Mesothelial cell of epicardium (in vitro differentiated cells): ENCODE measurements at places on chromosomes 5 and 9.

DNA sequence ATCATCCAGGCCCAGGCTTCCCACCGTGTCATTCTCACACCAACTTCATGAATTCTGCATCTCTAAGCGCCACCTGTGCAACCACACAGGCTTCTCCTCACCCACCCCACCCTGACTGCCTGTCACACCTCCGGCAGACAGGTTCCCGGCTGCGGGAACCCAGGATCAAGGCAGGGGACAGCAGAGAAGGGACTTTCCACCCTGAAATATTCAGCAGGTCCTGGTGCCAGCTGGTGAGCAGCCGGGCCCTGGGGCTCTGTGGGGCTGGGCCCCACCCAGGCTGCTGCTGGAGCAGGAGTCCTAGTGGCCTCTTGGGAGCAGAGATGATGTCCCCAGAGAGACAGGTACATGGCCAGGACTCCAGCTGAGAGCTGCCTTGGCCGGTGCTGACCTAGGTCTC, 12.7 kb downstream of the ANXA6 start:
- DNase-seq: no peak

DNA sequence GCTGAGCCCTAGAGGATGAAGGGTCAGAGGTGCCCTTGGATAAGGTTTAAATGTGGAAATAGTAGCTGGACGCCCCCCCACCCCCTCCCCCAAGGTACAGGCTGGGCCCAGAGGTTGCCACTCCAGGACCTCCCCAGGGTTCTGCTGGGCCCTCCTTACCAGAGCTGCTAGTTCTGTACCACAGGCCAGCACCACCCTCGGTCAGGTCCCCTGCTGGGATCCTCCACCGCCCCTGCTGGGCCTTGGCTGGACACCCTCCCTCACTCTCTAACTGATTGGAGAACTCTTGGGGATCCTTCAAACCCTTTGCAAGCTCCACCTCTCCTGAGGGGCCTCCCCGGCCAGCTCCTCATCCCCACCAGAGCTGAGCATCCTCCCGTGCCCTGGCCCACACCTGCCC, 34.9 kb downstream of the PTGES start:
- DNase-seq: no peak

DNA sequence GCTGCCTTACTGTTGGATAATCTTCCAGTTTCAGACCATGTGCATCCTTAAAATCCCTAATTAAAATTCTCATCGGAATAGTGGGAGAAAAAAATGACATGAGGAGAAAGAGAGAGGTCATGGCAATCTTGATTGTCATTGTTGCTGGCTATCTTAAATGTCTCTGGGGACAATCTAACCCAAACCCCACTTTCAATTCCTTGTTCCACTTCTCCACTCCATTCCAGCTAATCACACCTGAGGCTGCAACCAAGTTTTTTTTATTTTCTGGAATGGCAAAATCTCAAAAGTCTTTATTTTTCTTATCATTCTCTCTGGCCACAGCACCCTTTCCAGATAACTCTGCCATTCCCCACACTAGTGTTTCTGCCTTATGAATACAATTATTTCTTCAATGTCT, 171.9 kb upstream of the RASA1 start:
- DNase-seq: no peak

GRCh38 chr5:64973215-64973614, 204.5 kb downstream of the CWC27 start:
- DNase-seq: no peak

GRCh38 chr9:35844628-35845270, 15.7 kb downstream of the TMEM8B start:
- DNase-seq: no peak

DNA sequence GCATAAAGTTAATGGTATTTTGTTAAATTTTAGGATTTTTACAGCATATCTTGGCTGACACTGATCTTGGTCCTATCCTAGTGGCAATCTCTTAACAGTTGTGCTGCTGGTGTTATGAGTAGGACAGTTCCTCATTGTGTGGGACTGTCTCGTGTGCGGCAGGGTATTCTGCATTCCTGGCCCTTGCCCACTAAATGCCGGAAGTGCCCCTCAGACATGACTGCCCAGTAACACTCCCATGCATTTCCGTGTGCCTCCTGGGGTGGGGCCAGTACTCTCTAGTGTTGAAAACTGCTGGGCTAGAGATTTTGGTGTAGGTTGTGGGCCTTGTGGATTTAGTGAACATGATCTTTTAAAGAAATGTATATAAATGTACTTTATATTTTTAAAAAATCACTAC, 227.1 kb upstream of the DMRT1 start:
- no peak for DNase-seq

DNA sequence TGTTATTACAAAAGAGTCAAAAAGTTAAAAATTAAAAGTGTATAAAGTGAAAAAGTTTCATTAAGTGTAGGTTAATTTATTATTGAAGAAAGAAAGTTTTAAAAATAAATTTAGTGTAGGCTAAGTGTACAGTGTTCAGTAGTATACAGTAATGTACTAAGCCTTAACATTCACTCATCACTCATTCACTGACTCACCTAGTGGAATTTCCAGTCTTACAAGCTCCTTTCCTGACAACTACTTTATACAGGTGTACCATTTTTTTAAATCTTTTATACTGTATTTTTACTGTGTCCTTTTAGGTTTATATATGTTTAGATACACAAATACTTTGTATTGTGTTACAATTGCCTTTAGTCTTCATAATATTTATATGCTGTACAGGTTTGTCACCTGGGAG, 530.2 kb upstream of the FAM174A start:
- no peak for DNase-seq

DNA sequence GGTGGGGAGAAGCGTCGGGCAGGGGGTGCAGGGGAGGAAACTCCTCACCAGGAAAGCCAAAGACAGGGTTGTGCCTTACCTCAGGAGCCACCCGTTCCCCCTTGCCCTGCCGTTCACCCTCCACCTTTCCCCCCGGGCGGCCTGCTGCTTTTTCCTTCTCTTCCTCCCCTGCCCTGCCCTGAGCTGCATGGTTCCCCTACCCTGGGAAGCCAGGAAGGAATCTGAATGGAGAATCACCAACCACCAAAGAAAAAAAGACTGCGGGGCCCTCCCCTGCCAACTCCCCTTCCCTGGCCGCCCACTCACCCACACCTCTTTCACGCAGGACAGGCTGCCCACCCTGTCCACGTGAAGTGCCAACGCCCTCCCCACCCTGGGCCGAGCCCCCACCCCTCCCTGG, 820 bp upstream of the NFX1 start:
- no peak for DNase-seq

GRCh38 chr5:102611312-102611711, 112.5 kb upstream of the SLCO6A1 start:
- DNase-seq: no peak

DNA sequence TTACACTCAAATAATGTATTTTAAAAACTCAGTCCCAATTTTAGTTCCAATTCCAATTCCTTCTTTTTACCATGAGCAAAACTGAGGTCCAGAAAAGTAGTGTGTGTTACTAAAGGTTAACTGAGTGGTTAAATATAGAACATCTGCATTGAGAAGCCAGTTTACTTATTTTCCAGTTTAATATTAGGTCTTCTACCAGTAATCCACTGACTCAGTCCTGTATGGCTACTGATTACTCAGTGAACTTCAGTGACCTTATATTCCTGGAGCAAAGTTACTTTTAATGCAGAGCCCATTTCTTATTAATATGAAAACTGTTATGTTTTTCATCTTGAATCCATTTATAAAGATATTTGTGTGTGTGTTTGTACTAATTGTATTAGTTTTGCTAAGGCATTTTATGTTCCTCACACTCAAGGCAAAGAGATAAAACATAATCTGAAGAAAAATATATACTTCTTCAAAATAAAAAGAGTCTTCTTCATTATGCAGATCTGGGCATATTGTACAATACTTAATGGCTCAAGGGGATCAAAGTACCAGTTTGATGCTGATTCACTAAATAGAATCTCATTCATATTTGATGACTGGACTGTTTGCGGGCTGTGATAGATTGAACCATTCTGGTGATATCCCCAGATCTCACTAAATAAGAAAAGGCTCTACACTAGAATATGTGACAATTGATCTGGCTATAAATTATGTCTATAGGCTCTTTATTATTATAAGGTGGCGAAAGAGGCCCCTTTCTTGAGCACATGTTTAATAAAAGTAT, 60.8 kb downstream of the DMXL1 start:
- no peak for DNase-seq

- DNase-seq: no peak
Observed at GRCh38 chr5:179044765-179045164, 15.4 kb upstream of the ZNF354C start.

- DNase-seq: no peak
Observed at GRCh38 chr5:66931651-66932050, 264.9 kb downstream of the CD180 start.

- DNase-seq: no peak
Observed at GRCh38 chr5:102767862-102768261, 12.8 kb downstream of the PAM start.

DNA sequence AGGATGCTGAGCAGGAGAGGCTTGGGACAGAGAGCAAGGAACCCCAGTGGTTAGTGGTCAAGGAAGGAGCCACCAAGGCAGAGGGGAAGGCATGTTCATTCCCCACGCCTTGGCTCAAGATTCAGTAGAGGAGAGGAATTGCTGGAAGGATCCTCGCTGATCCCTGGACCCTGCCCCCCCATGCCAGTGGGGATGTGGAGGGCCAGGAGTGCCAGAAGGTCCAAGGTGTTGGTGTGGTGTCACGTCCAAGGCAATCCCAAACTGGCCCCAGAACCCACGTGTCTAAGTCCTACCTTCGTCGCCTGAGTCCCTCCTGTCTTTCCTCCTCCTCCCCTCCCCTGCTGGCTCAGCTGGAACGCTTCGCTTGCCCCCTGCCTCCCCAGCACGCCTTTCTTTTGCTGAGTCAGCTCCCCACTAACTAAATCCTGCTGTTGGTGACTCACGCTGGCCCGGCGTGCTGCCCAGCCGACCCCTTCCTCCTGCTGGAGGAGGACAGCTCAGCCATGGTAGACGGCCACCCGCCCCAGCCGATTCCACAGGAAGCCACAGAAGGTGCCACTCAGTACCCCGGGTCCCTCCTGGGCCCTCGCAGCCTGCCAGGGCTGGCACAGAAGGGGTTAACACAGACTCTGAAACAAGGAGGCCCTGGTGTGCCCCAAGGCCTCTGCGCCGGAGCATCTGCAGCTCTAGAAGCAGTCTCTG, 37.6 kb upstream of the ORM1 start:
- DNase-seq: peak; percentile 21

DNA sequence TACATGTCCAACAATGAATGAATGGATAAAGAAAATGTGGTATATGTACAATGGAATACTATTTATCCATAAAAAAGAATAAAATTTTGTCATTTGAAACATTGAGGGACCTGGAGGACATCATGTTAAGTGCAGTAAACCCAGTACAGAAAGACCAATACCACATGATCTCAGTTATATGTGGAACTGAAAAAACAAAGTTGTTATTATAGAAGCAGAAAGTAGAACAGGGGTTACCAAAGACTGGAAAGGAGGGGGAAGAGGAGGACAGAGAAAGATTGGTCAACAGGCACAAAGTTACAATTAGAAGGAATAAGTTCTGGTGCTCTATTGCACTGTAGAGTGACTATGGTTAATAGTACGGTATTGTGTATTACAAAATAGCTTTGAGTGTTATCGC, 233.8 kb downstream of the SEMA6A start:
- DNase-seq: no peak

GRCh38 chr9:89880721-89881120, 275.9 kb downstream of the GADD45G start:
- peak; percentile 28 for DNase-seq

- DNase-seq: peak; percentile 40
Observed at GRCh38 chr9:20623021-20623747, 885 bp upstream of the MLLT3 start.

DNA sequence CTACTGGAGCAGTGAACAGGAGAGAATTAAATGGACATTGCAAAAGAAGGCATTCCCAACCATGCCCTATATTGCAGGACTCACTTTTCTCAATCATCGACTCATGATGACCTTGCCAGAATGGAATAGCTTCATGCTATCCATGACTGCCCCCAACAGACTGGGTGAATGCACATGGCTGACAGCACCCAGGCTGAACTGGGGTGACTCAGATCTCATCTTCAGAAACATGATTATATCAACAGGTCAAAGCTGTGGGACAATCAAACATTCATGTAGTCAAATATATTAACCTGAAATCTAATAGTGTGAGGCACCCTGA, 34.7 kb upstream of the MIER3 start:
- no peak for DNase-seq

DNA sequence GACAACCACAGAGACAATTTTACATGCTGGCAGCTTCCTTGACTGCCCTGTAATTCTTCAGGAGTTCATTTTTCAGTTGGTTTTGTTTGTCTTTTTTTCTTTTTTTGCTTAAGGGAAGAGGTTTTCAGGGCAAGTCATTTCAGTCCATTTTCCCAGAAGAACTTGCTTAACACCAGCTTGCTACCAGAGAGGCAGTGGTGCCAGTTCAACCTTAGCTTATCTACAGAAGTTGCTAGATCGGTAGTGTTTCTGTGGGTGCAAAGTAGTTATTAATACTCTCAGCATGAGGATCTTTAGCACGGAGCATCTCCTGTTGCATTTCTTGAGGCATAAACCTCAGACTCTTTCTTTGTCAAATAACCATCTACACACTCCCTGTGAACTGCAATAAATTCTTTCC, 1.1 kb downstream of the SPEF2 start:
- DNase-seq: no peak

- no peak for DNase-seq
Observed at GRCh38 chr9:124590889-124591641, 83.9 kb upstream of the NR5A1 start.

DNA sequence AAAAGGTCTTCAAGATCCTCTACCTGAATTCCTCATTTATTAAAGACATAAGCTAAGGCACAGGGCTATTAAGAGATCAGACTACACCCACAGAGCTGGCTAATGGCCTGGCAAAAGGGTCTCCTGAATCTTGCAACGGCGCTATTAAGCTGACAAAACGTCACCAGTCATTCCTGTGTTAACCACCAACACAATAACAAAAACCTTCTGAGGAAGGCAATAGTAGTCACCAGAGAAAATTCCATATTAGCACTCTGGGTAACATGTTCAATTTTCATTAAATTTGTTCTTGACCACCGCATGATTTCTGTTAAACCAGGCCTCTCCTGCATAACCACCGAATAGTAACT, 77.0 kb downstream of the GNAQ start:
- DNase-seq: no peak

DNA sequence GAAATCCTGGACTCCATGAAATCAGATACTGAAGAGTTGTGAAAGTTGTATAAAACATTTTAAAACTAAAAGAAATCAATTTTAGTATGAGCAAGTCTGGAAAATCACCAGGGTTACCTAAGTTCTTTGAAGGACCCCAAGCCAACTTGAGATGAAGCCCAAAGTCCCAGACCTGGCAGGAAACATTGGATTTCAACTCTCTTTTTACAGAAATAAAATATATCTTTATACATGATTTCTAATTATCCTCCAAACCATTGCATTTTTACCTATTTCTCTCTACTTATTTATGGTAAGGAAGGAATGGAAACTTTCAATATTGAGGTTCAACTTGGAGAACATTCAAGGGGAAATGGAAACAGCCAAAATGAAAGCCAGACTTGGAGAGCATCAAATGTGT, 390.6 kb upstream of the C9orf72 start:
- no peak for DNase-seq

GRCh38 chr5:66967826-66968262, 228.8 kb downstream of the CD180 start:
- DNase-seq: no peak

GRCh38 chr9:95336281-95336680, 18.8 kb upstream of the FANCC start:
- no peak for DNase-seq
